GM12864 (cell line): ENCODE measurements at places on chromosomes 2 and 18.

GRCh38 chr2:26658691-26659346 lies 17.7 kb upstream of the CIB4 start:
- no peak for DNase-seq

GRCh38 chr2:59018737-59019136 lies 777.6 kb upstream of the FANCL start:
- DNase-seq = no peak

GRCh38 chr2:85326406-85327159 lies 1.2 kb downstream of the TGOLN2 start:
- DNase-seq = no peak

GRCh38 chr2:108417254-108417653 lies 31.8 kb upstream of the GCC2 start:
- DNase-seq = no peak

DNA sequence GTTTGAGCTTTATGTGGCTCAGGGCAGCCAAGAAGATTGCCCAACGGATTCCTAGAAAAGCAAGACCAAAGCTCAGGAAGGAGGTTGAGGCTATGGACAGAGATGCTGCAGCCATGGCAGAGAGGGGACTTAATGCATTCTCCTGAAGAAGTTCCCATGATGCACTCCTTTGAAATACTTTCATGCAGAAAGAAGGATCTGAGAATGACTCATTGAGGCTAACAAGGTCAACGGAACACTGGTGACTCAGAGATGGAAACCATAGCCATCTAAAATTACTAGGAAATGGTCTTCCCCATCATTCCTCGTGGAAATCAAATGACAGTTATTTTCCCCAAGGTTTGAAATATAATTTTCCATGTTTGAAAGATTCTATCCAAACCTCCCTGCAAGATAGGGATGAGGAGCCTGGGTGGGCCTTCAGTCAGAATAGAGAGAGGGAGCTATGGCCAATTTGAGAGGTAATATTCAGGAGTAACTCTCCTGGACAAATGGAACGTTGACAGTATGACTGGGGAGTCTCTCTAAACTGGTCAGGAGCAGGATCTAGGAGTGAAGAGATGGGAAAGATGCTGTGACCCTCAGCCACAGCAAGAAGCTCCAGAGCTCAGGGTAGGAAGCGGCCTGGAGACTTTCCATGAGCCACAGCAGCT lies 63.0 kb downstream of the REEP1 start:
- no peak for DNase-seq

- no peak for DNase-seq
Measured at GRCh38 chr2:175418224-175418835, 236.8 kb upstream of the ATP5MC3 start.

DNA sequence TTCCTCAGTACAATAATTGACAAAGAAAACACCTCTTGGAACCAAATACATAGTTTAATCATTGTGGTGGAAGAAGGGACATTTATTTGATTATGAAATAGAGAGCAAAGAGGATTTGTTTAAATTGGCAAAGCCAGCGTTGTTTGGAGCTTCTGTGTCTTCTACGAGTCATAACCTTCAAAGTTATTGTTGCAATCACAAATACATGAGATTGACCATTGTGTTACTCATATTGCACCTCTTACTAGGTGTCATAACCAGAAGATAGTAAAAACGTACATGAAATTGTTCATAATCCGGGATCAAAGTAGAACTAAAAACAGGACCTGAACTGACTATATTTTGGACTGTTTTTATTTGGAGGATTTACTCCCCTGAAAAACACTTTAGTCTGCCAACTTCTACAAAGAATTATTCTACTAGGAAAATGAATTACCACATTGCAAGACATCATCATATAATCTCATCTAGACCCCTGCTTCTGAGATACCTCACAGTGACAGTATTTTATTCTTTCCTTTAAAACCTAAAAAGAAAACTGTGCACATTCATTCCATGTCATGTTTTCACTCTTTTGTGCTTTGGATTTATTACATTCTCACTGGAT lies 151.7 kb upstream of the KLF7 start:
- DNase-seq = no peak

- DNase-seq = no peak
Measured at GRCh38 chr2:146541896-146542295, 1302.9 kb upstream of the ACVR2A start.

DNA sequence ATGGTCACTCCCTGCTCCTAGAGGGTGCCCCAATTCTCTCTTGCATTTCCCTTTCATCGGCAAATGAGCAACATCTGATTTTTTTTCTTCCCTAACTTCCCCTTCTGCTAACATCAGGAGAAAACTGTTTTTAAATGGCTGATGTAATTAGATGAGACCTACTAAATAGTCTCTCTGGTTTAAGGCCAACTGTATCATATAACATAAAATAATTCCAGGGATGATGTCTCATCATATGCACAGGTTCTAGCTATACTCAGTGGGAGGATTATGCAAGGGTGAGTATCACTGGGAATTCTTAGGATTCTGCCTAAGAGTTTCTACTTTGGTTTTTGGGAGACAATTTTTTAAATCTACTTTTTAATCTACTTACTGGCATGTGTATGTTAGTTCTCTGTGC lies 193.4 kb downstream of the PARD3B start:
- no peak for DNase-seq
